Activated CD4-positive, alpha-beta T cell treated with anti-CD3 and anti-CD28 coated beads for 36 hours (primary cell): ENCODE measurements at places on chromosomes 12 and 14.

- no peak for DNase-seq
Measured at GRCh38 chr12:91854725-91855124, 290.9 kb downstream of the BTG1 start.

DNA sequence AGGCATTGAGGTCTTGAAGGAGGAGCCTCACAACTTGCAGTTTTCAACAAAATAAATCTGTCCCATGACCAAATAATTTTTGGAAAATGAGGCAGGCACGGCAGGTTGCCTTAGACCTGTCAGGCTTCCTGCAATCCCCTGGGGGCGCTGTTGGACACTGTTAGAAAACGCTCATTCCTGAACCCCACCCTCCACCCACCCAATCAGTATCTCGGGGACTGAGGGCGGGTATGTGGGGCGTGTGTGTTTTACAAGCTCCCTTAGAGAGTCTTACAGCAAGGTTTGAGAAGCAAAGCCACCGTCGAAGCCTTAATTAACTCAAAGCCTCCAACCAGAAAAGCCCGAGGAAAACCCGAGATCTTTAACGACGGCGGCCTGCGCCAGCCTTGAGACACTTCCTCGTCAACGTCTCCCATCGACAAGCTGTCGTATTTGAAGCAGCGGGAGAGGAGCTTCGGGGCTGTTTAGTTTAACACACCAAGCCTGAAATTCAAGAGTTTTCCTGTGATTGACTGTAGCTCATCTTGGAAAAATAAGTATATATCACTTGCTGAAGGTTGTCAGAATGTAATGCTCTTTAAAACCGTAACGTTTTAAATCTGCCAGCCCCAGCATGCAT is 123.0 kb downstream of the GLT1D1 start:
- peak; percentile 73 for DNase-seq

- DNase-seq: no peak
Measured at GRCh38 chr12:13425766-13426165, 229.2 kb downstream of the EMP1 start.

DNA sequence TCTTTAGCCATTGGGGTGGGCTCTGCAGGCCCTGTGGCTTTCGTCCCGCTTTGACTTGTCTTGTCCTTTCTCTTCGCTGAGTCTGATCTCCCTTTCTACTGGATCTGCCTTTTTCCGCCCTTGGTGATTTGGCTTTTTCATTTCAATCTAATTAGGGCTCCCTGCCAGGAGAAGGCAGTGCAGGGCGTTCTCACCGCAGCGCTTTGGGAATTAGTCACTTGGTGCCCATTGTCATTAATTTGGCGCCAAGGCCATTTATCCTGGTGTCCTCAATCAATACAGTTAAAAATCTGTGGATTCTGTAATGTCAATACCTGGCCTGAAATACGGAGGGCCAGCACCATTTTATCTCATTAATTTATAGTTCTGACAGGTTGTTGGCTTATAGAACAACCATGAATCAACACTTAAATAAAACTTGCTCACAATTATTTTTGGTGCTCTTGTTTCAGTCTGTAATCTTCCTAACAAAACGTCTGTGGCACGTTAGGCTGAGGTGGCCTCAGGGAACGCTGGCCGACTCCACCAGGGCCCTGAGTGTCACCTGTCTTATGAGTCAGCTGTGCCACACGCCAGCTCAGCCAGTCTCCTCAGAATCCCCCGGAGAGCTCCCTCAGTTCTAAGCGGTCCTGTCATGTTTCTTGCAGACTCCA is 115.7 kb downstream of the BEGAIN start:
- DNase-seq: no peak

GRCh38 chr12:29782285-29782870 is 1.4 kb downstream of the TMTC1 start:
- DNase-seq: peak; percentile 13

GRCh38 chr14:21712036-21712435 is 38.4 kb upstream of the OR4E1 start:
- no peak for DNase-seq

- DNase-seq: no peak
Measured at GRCh38 chr14:39381366-39381765, 50.9 kb downstream of the FBXO33 start.

GRCh38 chr12:127455347-127456265 is 811.4 kb upstream of the TMEM132C start:
- no peak for DNase-seq

DNA sequence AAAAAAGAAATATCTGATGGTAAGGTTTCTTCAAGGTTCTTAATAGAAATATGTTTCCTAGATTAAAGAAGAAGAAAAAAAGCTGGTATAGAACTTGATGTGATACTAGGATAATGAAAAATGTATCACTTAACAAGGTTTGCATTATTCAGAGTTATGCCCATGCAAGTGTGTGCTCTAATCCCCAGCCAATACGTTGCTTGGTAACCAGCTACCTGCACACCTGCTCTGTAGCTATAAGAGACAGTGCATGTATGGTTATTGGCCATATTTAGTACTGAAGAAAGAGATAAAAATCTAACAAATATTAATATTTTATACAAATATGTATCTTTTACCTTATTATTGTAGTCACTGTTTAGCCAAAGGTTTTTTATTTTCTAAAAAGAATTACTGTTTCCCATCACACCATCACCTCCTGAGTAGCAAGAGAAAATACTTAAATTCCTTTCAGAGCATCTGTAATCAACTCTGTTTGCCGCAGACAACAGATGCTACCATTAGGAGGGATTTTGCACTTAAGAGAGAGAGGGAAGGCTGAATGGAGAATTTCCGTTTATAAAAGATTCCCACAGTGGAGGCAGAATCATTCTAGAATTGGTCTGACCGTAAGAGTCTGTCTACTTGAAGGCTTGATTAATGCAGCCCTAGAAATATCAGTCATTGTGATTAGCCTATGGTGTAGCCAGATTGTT is 115.6 kb downstream of the NEDD1 start:
- DNase-seq: no peak

DNA sequence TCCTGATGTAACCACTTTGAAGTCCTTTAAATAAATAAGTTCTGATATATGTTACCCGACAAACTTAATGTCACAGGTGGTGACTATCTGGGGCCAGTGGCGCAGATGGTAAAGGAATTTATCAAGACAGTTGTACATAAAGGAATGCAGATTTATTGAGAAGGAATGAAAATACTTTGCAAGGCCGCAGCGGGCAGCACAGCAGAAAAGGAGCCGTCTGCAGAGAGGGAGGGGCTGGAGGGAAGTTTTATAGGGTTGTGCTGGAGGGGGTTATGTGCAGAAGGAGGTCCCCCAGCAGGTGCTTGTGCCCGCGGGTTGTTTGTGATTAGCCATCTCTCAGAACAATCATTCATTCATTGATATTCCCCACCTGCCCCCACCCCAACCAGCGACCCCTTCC is 17.4 kb downstream of the GPRC5D start:
- no peak for DNase-seq

GRCh38 chr14:76257111-76257803 is 105.5 kb downstream of the GPATCH2L start:
- no peak for DNase-seq

DNA sequence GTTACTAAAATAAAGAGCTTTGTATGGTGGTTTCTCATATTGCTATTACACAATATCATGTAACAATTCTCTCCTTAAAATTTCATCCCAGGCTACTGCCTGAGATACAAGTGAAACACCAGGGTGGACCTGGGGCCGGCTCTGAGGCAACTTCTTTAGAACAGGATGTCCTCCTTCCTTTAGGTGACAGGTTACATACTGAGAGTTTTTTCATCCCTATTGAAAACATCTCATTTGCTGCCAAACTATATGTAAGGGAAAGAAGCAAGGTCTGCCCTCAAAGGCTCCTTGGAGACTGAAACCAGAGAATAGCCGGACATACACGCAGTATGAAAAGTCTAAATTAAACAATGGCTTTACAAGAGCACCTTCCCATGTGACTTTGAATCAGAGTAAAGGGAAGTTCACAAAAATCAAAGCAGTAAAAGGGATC is 139.9 kb downstream of the DUSP6 start:
- no peak for DNase-seq

DNA sequence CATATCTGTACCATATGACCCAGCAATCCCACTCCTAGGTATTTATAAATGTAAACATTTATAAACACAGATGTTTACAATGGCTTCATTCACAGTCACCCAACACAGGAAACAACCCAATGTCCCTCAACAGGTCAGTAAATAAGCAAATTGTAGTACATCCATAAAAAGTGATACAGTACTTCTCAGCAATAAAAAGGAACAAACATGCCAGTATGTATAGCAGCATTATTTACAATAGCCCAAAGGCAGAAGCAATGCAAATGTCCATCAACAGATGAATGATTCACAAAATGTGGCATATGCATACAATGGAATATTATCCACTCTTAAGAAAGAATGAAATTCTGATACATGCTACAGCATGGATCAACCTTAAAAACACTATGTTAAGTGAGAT is 27.6 kb upstream of the MAP3K9 start:
- no peak for DNase-seq

GRCh38 chr14:93029911-93030508 is 85.7 kb downstream of the ITPK1 start:
- DNase-seq: no peak

DNA sequence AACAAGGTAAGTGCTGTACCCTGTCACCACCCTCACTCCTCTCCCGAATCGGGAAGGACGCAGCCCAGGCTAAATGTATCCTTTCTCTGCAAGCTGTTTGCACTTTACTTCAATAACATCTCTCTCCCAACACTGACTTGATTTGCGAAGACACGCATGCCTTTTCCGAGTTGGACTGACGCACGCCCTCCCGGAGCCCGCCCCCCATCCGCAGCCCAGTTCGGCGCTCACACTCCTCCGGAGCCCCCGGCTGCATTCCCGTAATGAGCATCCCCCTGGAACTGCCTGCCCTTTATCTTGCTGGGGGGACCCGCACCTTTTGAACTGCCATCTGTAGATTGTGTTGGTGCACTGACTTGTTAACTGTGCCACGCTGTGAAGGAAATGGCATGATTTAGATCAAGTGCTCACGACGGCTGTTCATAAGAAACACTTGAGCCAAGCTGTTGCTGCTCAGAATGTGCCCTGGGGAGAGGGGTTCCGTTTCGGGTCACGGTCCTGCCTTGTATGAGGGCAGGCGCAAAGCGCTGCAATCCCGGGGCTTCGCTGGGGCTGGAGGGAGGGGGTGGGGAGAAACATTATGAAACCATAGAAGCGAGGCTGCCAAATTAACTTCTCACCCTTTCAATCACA is 176.6 kb upstream of the CDKN3 start:
- peak; percentile 4 for DNase-seq

DNA sequence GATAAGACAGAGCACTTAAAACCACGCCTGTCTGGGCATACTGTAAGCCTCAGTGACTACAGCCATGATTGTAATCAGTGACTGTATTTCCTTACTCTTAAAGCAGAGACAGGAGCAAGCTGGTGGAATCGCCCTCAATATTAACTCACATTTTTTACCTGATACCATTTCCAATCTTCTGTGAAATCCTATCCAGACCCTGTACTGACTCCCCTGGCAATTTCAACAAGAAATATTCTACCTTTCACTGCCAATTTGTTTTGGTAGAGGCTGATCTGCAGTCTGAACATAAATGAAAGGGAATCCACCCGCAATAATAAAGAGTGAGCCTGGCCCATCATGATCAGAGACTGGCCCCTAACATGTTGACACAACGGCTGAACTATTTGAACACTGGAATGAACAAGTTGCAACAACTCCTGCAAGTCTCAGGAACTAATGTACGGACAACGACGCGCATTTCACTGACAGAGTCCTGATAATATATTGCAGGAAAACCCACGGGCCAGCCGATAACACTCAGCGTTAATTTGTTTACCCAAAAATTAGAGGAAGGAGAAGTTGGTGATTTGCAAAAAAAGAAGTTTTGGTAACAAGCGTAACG is 195.5 kb upstream of the BTG1 start:
- DNase-seq: peak; percentile 25

GRCh38 chr14:85221832-85222231 is 308.1 kb upstream of the FLRT2 start:
- DNase-seq: no peak

DNA sequence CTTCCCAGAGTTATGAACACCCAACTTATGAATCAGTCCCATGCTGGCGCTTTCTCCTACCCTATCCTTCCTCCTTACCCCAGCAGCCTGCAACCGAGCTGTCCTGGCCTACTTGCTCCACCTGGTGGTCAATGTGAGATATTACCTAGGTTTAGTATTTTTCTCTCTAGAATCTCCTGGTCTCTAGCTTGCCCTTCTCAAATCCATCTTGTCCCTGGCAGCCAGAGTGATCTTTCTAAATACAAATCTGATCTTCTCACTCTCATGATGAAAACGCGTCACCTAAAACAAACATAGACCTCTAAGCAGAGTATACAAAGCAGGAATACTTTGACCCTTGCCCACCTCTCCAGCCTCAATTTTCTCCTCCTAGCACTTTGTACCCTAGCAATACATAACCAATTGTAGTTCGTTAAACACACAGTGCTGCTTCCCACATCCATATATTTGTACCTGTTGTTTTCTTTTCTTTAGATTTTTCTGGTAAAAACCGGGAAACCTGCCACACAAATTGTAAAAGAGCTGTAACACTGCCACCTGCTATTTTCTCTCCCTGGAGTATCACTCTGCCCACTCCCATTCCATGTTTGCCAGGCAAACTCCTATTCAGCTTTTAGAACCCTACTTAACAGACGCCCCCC is 20.0 kb upstream of the TCP11L2 start:
- DNase-seq: peak; percentile 72

- no peak for DNase-seq
Measured at GRCh38 chr14:104442631-104443390, 136.8 kb upstream of the C14orf180 start.

- no peak for DNase-seq
Measured at GRCh38 chr12:121423253-121423652, 23.3 kb downstream of the RNF34 start.

- DNase-seq: peak; percentile 49
Measured at GRCh38 chr14:22689199-22689598, 45.0 kb upstream of the OR6J1 start.

DNA sequence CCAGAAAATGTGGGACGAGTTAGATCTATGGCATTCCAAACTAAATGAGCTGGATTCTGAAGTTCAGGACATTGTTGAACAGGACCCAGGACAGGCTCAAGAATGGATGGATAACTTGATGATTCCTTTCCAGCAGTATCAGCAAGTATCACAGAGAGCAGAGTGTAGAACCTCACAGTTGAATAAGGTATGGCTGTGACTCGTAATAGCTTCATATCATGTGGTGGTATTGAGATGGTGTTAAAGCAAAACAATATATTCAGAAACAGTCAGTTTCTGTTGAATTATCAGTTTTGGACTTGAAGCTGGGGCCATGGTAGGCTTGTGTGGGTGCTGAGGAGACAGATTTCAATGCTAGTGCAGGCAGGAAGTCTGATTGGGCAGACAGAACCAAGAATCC is 213.7 kb downstream of the ESR2 start:
- no peak for DNase-seq

GRCh38 chr14:105091517-105092170 is 26.4 kb upstream of the GPR132 start:
- no peak for DNase-seq

GRCh38 chr14:71751264-71751663 is 181.0 kb upstream of the RGS6 start:
- no peak for DNase-seq

GRCh38 chr14:32028599-32028998 is 48.5 kb upstream of the ARHGAP5 start:
- DNase-seq: no peak
